Hindlimb muscle (tissue), 1 donor: ENCODE measurements at places on chromosomes 13 and 19.
A peak's percentile ranks its signal among the peaks of the same experiment; 100 is the strongest.

DNA sequence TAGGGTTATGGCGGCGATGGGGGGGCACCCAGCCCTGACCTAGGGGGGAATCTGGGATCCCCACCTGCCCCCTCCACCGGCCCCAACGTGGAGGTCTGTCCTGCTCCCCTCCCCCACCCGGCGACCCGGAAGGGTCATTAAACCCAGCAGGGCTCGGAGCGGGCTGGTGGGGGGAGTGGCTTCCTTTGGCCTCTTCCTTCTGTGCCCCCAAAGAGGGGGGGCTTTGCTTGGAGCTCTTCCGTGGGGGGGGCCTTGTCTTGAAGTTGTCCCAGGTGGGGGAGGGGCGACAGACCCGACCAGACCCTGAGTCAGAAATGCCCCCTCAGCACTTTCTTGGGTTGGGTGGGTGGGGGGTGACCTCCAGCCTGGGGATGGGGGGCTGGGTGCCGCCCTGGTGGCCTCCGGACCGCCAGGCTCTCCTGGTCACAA, 1.5 kb downstream of the ARID3A start:
- no peak for DNase-seq

GRCh38 chr13:67588607-67589006, 358.5 kb upstream of the PCDH9 start:
- DNase-seq = no peak

GRCh38 chr13:94343243-94343585, 136.3 kb downstream of the DCT start:
- DNase-seq = no peak

GRCh38 chr19:36113894-36114720, 568 bp downstream of the POLR2I start:
- no peak for DNase-seq

- no peak for DNase-seq
These were observed 65.1 kb downstream of the SIAH3 start for GRCh38 chr13:45786293-45786920.

GRCh38 chr13:49840266-49840665, 47.8 kb upstream of the KPNA3 start:
- DNase-seq = no peak

DNA sequence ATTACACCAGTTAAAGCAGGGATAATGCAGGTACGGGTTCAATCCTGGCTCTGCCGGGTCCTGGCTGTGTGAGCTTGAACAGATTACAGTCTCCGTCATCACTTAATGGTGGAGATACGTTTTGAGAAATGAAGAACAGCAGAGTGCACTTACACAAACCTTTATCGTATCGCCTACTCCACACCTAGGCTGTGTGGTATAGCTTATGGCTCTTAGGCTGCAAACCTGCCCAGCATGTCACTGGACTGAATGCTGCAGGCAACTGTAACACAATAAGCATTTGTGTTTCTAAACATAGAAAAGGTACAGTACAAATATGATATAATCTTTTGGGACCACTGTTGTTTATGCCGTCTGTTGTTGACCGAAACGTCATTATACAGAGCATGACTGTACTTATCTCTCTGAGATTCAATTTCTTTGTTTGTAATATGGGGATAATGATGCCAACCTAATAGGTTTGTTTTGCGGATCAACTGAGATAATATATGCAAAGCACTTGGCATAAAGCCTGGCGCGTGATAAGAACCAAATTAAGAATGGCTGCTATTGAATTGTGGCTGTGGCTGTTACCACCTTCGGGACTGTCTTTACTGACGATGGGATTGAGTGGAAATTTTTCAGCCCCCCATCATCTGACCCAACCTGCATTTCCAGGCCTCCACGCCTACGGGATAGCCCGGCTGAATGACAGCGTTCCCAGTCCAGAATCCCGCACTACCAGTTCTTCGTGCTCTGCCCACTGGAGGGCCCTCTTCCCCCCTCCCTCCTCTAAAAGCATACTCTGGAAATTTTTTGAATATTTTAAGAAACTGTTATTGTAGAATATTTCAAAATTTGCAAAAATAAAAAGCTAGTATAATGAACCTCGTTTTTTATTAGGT, 11.2 kb downstream of the KRTDAP start:
- DNase-seq = no peak

DNA sequence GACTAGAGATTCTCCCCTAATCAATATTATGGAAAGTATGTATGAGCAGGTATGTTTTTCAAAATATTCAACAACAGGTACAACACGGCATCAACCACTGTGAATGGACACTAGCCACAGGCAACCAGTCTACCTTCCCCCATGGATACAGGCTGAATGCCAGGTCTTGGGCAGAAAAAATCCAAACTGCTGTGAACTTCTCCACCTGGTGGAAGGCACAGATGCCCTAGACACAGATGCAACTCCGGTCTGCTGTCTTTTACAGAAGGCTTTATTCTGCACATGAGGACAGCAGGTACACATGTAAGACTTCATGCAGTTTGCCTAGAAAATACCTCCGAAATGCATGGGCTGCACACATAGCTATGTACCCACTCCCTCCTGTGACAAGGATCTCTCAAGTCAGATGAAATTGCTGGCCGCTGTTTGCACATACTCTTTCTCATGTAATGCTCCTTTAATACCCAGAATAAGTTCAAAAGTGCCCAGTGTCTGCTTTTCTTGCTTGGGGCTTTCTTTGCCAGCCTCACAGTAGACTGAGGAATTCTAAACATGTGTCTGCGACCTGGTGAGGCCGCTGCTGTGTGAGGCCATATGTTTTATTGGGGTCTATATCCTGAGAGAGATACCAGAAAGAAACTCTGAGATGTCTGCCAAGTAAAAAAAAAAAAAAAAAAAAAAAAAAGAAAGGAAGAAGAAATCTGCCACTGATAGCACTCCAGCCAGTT, 325.9 kb downstream of the FOXO1 start:
- no peak for DNase-seq

- no peak for DNase-seq
These were observed 74.2 kb upstream of the RFC3 start for GRCh38 chr13:33743438-33744368.

DNA sequence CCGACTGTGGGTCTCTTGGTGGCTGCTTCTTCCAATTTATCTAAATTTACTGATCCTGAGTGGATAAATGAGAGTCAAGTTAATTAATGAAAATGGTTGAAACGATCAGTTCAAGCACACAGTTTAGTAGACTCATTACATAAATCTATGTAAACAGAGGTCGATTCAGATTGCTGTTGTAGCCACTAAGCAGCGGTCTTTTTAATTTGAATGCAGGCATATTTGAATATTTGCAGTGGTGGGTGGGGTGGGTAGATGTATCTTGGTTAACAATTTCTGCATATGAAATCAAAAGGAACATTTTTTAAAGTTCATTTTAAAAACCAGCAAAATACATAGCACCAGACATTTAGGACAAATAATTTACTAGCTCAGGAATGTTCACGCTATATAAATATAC, 325.9 kb downstream of the KLF12 start:
- DNase-seq = no peak

DNA sequence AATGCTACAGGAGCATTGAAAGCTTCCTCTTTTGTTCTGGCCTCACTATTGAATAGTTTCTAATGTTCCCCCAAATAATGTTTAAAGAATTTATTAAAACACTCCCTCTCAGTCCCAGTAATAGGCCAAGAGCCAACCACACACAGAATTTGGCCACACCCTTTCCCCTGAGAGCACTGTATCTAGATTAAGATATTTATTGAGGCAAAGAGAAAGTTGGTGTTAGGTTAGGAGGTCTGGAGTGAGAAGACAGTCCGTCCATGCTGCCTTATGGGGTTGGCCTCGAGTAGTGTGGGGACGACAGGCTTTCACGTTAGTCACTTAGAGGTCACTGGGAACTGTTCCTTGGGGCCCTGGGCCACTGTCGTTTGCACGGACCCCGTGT, 122.9 kb upstream of the RNF113B start:
- no peak for DNase-seq

DNA sequence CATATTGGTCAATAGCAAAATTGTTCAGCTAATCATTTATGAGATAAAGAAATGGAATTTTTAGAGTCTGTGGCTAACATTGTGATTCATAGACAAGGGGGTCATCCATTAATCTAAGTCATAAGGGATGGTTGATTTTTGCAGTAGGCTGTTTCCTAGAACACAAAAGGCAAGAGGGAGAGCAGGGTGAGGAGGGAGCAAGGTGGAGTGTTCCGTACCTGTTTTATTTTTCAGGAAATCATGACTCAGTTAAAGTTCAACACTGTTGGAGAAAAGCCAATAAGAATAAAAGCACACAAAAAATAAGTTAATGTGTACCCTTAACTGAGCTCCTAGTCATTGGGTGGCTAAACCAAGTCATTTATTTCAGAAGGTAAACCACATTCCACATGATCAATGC, 512.4 kb upstream of the ATXN8OS start:
- no peak for DNase-seq

- no peak for DNase-seq
These were observed 103.3 kb upstream of the MLNR start for GRCh38 chr13:49116873-49117272.

GRCh38 chr13:21078501-21078900, 17.1 kb upstream of the LATS2 start:
- no peak for DNase-seq

GRCh38 chr13:77733674-77734073, 36.2 kb downstream of the SLAIN1 start:
- no peak for DNase-seq

DNA sequence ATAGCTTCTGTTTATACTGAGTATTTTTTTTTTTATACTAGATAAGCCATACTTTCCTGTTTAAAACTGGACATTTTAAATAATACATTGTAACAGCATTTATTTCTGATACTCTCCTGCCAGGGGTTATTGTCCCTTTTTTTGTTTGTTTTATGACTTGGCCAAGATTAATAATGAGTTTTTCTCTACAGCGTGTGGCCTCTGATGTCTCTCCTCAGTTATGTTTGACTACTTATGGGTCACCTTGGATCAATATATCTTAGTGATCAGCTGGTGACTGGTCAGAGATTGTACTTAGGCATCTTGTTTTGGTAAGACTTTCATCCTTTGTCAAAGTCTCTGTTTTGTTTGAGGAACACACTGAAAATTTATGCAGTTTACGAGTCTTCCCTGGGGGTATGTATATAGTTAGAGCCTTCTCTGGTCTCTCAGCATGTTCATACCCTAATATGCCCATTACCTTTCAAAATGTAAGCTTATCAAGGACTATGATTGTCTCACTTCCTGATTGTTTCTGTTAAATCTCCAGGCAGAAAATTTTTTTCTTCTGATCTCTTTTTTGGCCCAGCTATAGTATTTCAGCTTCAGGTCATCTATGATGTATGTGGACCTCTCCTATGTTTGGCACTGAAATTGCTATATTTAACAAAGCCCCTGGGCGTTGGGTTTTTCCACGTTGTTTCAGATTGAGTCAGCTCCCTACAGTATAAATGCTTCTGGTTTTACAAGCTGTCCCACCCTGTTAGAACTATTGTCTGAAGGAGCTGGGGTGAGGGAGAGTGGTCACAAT, 87.9 kb downstream of the URI1 start:
- DNase-seq = no peak

DNA sequence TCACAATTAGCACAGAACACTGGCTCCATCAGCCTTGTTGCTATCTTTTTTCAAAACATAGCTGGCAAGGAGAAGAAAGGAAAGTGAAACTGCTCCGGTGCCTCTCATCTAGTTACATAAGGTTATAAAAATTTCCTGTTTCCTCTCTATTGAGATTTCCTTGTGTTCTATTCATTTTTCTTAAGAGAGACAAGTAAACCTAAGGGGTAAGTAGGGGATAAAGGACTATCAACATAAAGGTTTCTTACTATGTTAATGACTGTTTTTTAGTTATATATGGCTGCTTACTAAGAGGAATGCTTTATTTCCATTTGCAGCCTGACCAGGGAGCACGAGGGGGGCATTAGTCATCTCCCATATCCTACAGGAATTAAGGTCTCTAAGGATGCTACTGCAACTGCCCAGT, 73.2 kb upstream of the MLNR start:
- no peak for DNase-seq

DNA sequence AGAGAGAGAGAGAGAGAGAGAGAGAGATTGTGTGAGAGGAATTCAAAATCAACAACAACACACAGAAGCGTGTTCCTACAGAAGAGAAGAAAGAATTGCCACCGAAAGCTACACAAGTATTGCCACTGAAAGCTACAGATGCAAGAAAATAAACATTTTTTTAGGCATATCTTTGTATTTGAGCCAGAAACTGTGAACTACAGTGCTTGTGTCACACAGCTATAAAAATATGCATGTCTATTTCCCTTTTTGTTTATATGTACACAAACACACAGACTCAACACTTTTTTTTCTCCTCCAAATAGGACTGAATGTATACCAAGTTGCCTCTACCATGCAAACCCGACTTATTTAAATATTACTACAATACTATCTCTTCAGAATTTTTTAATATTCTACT, 290.4 kb downstream of the SLITRK5 start:
- DNase-seq = no peak

DNA sequence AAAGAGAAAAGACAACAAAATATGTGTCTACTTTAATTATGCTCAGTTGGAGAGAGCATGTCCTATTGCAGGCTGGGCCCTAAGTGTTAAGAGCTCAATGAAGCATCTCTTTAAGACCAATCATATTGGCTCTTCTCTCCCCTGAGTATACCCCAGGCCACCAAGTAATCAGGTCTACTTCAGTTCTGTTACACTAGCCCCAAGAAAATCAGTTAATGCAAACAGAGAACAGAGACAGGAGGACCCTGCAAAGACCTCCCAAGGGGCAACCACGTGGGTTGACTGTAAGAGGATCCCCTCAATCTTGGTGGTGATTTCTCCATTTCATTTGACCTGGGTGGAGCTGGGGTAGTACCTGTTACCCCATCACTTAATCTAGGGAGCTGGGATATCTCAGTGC, 451.0 kb upstream of the ZNF507 start:
- DNase-seq = no peak

DNA sequence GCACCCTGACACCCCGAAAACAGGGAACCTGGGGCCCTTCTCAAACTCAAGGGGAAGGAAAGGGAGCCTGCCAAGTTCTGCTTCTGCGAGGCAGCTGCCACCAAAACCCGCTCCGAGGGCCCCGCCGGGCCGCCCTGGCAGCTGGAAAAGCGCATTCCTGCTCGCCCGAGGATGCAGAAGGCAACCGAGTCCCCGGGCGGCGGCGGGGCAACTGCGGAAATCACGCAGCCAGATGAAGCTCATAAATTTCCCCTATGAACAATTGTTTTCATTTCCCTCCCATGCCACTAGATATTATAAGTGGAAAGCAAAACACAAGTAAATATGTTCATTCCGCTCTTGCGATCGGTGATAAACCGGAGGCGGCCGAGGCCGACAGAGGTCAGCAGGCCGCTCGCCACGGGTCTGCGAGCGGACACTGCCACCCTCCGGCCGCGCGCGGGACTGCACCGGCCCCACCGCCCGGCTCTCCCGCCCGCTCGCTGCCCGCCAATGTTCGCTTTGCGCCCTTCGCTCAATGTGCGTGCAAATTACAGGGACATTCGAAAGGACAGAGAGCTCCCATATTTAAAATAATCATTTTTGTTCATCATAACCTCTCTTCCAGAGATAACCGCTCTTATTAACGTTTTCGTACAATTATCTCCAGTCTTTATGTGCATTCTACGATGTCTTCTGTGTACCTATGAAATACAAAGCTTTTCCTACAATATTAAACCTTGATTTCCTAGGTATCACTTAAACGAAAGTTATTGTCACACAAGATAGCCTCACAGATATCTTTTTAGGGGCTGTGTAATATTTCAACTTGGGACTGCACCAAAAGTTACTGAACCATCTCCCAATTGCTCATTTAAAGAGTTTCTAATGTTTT, 120.8 kb upstream of the ZNF507 start:
- peak; percentile 75 for DNase-seq

- no peak for DNase-seq
These were observed 77.9 kb downstream of the GNG7 start for GRCh38 chr19:2624537-2625091.
